ENCODE measurements at places on chromosomes 7 and 10.

- no peak for DNase-seq
Observed at GRCh38 chr10:116798859-116799258, 50.4 kb upstream of the ENO4 start.

GRCh38 chr10:118470470-118470869, 125.0 kb downstream of the PRLHR start:
- DNase-seq, result no peak

- DNase-seq, result no peak
Observed at GRCh38 chr7:139035586-139036353, at the start of gene ZC3HAV1L. Gene ZC3HAV1L (minus strand): TSS chr7:139036042. CDS start chr7:139036017, 25 bp downstream.

GRCh38 chr10:124521429-124521871, 59.8 kb downstream of the LHPP start:
- DNase-seq, result no peak

GRCh38 chr7:117165656-117166055, 157.2 kb downstream of the WNT2 start:
- DNase-seq, result no peak

- DNase-seq, result no peak
Observed at GRCh38 chr10:48900371-48900801, 39.3 kb downstream of the LRRC18 start.

- DNase-seq, result no peak
Observed at GRCh38 chr7:116713918-116714317, 41.9 kb downstream of the MET start.

DNA sequence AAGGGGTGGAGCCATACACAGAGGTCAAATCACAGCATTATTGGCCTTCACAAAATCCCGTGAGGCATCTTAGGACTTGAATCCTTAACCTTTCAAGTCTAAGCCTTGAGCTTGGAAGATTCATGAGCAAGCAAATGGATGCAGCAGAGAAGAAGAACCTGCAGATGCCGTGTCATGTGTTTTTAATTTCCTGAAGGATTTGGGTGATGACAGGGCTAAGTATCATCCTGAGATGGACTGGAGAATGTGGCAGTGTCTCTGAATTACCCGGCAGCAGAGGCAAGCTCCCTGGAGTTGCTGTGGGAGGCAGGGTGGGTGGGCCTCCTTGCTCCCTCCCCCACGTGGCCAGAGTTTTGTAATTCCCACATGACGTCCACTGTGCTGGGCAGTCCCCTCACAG, 50.8 kb downstream of the GCC1 start:
- no peak for DNase-seq

DNA sequence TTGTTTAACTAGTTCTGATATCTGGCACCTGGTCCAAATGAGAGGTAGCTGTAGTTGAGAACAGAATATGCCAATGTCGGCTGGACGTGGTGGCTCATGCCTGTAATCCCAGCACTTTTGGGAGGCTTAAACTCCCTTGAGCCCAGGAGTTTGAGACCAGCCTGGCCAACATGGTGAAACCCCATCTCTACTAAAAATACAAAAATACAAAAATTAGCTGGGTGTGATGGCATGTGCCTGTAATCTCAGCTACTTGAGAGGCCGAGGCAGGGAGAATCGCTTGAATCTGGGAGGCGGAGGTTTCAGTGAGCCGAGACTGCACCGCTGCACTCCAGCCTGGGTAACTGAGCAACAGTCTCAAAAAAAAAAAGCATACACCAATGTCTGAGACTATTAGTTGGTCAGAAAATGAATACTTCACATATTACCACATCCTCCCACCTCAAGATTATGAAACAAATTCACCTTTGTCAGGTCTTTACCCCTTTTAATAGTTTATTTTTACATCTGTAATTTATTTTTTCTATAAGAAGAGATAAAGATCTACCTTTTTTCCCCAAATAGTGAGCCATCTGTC, 38.8 kb downstream of the EPC1 start:
- DNase-seq, result no peak

DNA sequence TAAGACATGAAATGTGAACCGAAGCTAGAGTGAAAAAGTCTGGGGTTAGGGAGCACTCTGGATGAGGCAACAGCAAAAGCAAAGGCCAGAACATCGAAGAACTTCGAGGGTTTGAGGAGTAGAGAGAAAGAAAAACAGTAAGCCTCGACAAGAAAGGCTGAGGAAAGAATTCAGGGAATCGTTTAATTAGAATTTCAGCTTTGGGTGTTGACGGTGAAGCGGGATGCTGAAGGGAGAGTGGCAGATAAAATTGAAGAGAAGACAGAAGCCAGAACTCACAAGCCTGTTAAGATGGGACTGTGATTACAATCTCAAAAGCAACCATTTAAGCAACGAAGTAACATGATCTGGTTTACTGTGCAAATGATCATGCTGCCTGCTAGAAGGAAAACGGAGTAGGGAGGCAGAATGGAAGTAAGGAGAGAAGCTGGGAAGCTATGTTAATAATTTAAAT, 2.1 kb downstream of the TRDMT1 start:
- DNase-seq, result no peak

DNA sequence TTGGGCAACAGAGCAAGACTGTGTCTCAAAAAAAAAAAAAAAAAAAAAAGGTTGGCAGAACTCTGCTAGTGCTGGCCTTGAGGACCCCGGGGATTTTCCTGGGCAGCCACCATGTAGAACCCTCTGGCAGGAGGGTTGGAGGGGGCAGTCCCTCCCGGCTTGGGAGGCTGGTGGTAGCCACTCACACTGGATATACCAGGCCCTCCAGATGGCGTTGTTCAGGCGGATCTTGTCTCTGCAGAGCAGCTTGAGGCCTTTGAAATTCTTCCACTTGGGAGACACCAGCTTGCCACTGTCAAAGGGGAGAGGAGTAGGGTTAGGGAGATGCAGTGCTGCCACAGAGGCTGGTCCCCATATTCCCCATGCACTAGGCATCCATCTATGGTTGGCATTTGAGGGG, 8.4 kb downstream of the MLXIPL start:
- no peak for DNase-seq

GRCh38 chr7:38374507-38374906, 101.1 kb upstream of the TARP start:
- no peak for DNase-seq

- DNase-seq, result no peak
Observed at GRCh38 chr7:44264221-44264931, 61.0 kb downstream of the CAMK2B start.

- DNase-seq, result no peak
Observed at GRCh38 chr7:77802557-77803405, 4.2 kb downstream of the PHTF2 start.

DNA sequence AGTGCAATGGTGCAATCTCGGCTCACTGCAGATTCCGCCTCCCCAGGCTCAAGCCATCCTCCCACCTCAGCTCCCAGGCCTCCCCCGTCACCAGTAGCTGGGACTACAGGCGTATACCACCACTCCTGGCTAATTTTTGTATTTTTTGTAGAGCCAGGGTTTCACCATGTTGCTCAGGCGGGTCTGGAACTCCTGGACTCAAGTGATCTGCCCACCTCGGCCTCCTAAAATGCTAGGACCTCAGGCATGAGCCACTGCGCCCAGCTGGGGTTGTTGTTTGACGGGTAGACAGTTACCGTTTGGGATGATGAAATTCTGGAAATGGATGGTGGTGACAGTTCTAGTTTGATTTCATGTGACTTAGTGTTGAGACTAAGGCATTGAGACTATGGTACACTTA, 15.3 kb downstream of the CALML3 start:
- DNase-seq, result no peak

GRCh38 chr7:86908948-86909347, 150.5 kb downstream of the ELAPOR2 start:
- DNase-seq, result no peak

DNA sequence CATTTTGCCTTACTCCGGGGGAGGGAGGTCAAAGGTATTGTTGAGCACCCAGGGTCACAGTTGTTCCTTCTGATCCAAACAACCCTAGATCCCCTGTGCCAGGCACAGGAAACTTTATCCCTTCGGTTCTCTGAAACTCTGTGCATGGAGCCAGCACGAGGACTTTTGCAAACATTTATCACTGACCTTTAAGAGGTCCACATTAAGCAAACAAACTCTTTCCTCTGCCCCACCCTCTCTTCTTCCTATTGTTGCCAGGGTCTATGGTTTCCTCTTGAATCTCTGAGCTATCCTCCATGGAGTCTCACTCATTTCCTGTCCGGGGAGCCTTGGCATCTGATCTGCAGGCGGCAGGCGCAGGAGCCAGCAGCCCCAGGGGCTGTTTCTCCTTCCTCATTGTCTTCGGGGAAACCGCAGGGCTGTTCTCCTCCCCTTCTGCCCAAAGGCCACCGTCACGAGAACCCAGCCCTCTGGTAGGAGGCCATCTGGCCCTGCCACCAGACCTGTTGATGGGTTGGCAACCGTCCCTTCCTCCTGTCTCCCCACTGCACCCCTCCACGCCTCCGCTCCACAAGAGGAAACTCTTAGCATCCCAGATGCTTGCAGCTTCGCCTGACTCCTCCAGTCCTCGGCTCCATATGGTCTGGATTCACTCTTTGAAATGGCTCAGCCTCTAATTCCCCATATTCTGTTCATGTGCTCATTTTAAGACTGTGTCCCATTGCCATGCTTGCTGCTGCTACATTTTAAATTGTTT, 327.3 kb upstream of the NRP1 start:
- DNase-seq, result peak; percentile 80

GRCh38 chr7:67764289-67764688, 767.7 kb downstream of the TYW1 start:
- DNase-seq, result no peak

All from AG09309 (cell line).